ENCODE measurements at places on chromosomes 4 and X.

- no peak for DNase-seq
Observed at GRCh38 chr4:157265281-157265680, 44.8 kb downstream of the GRIA2 start.

DNA sequence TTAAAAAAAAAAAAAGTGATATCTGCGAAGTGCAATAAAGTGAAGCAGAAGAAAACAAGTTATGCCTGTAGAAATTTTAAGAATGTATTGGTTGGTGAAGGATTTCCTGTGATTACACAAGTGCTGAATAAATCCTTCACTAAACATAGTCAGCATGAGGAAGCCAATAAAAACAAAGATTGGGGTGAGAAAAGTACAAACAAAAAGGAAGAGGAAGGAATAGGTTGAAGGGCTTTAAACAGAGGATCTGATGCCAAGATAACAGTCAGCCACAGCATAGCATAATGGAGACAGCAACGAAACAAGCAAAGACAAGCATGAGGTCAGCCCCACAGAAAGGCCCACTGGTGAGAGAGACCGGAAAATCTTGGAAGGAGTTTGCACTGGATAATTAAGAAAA lies 372.2 kb downstream of the ADAM29 start:
- DNase-seq, result peak; percentile 59

DNA sequence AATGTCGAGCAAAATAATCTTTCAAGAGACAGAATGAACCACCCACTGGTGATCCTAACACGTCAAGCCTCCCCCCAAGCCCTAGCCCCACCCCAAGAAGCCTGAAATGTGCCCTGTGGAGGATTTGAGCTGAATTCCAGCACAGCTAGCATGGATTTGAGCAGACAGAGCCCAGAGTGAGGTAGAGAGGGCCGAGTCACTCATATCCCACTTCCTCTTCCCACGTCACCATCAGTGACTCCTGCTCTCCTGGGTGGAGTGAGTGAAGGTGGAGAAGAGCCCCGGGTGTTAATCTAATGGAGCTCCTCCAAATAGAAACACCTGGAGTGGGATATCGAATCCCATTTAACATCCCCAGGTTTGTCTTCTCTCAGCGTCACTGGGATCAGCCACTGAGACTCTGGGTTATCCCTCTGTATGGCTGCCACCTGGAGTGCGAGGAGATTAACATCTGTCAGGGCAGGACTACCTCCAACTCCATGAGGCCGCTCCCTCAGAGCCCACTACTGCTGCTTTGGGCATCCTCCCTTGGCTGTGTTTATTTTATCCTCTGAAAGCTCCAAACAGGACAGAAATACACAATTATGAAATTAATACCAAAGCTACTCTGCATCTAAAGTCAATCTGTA lies 136.6 kb downstream of the NWD2 start:
- DNase-seq, result no peak

DNA sequence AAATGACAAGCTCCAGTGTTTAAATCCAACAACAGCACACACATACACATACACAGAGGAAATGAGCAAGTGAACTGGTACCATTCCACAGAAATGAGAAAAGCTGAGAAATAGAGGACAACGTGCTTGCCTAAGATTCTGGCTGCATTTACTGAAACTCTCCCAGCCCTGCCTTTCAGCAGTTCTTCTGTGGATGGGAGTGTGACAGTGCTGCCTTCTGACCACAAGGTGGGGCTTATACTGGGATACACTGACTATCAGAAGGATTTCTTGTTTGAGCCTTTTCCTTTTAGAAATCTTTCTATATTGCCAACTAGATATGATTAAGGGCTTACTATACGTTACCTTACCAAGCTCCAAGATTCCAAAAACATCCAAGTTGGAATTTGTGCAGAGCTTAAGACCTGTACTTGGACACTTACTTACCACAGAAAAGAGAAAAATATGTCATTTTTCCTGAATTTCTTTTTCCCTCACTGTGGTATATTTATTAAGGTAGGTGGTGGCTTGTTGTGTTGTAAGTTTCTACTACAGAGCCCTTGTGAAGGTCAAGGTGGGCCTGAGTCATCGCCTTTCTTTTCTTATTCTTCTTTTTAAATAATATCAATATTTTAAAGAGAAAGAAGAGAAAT lies 10.7 kb upstream of the CXCL8 start:
- DNase-seq, result peak; percentile 81

GRCh38 chrX:17370191-17370590 lies 4.8 kb upstream of the NHS start:
- no peak for DNase-seq

DNA sequence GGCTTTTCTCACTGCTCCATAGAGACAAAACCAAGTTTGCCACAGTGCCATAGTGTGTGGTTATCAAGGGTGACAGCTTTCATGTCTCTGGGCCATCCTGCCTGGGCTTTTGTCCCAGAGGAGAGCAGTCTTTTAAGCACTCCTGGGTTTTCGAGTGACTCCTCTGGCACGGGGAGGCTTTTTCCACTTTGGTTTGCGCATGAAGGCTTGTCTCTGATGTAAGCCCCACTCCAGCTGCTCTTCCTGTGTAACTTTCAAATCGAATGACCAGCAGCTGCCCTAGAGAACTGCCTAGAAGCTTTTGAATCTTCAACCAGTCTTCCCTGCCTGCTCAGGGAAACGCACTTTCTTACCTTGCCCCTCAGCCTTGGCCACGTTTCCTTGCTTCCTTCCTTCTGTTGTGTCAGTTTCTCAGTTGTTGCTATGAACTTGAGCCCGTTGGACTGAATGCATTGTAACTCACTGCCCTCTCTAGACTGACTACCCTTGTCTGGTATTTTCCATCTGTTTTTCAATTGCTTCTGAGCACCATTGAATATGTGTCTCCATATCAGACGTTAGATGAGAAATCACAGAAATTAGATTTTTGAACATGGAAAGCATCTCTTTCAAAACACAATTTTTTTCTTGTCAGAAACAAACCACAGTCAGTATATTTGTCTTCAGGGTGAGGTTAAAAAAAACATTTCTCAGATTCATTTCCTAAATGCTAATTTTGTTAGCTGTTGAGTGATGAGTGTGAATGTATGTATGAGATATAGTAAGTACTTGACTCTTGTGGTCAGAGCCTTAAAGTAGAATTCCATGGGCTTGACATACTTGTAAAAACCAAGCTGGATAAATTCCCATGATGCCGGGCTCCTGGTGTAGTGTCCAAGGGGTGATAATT lies 45.3 kb downstream of the SLC9A6 start:
- peak; percentile 93 for DNase-seq

GRCh38 chr4:3074846-3075651 lies 568 bp downstream of the HTT start:
- peak; percentile 65 for DNase-seq

DNA sequence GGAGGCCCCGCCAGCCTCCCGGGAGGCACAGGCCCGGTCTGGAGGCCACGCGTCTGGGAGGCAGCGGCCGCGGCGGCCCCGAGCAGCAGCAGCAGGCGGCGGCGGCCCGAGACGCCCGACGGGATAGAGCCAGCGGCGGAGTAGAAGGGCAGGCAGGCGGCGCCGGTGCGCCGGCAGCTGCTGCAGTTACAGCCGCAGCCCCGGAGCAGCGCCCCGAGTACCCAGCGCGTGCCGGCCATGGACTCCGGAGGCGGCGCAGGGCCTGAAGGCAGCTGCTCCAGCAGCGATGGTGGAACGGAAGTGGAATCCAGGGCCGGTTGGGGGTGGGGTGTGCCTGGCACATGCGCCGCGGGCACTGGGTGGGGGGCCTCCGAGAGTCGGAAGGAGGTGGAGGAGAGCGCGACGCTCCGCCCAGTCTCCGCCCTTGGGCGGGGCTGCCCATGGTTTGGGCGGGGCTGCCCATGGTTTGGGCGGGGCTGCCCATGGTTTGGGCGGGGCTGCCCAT lies at the start of gene GRSF1:
GRSF1 (minus strand) TSS at position 302 of the 505 bp plus-strand sequence; CDS start at position 239, 63 bp downstream.
- DNase-seq, result peak; percentile 95

- peak; percentile 12 for DNase-seq
Observed at GRCh38 chr4:158710814-158711213, 12.4 kb downstream of the PPID start.

DNA sequence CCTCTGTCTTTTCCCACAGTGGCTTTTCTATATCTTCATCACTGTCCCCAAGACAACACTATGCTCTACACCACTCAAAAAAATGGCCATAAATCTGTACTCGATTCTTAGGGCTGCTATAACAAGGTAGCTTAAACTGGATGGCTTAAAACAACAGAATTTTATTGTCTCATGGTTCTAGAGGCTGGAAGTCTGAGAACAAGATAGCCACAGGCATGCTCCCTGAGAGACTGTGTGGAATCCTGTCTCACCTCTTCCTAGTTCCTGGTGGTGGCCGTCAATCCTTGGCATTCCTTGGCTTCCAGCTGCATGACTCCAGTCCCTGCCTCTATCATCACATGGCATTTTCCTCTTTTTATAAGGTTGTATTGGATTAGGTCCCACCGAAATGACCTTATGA lies 70.7 kb upstream of the DCLK2 start:
- peak; percentile 94 for DNase-seq

DNA sequence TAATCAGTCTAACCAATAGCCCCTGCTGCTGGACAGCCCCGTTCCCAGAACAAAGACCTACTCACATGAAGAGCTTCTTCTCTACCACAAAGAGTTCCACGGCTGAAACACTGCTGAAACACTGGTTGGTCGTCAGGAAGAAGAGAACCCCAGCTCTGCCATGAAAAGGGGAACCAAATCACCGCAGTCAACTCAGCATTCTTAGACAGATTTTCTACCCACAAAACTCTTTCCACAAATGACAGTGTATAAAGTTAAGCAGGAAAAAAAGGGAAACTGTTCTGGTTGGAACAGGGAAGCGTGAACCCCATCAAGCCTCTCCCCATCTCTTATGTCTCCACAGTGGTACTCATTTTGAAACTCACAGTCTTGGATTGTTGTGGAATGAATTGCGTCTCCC lies 57.3 kb downstream of the ABCG2 start:
- no peak for DNase-seq

DNA sequence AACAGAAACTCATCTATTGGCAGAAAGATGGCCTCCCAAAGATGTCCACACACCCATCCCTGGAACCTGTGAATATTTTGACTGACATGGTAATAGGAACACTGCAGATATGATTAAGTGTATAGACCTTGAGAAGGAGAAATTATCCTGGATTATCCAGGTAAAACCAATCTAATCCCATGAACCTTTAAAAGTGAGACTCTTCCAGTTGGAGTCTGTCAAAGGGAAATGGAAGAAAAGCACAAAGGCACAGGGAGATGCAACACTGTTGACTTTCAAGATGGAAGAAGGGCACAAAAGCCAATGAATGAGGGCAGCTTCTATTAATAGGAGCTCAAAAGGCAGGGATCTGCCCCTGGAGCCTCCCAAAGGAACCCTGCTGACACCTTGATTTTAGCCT lies 83.0 kb downstream of the AMELX start:
- no peak for DNase-seq

- peak; percentile 51 for DNase-seq
Observed at GRCh38 chrX:97215186-97215585, 331.5 kb downstream of the RPA4 start.

DNA sequence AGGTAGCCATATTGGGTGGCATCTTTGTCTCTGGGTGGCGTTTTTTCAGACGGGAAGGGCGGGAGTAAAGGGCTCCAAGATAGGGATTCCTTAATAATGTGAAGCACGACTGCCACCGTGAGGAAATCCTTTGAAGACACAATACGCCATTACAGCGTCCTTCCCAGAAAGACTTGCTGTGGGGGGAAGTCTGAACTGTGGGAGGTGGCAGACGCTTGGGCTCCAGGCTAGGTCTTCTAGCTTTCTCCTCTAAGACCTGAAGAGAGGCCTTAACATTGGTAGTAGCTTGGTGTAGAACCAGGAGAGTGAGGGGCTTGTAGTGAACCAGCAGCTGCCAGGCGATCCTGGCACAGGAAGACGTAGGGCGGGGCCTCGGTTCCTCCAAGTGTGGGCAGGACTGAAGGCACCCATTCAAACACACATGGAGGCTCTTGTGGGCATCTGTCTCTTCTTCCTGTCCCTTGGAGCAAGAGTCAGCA lies 197.3 kb downstream of the OR13H1 start:
- no peak for DNase-seq

- no peak for DNase-seq
Observed at GRCh38 chr4:74309223-74309622, 953 bp downstream of the EPGN start.

GRCh38 chr4:1309261-1310010 lies 19.7 kb downstream of the MAEA start:
- DNase-seq, result peak; percentile 92

DNA sequence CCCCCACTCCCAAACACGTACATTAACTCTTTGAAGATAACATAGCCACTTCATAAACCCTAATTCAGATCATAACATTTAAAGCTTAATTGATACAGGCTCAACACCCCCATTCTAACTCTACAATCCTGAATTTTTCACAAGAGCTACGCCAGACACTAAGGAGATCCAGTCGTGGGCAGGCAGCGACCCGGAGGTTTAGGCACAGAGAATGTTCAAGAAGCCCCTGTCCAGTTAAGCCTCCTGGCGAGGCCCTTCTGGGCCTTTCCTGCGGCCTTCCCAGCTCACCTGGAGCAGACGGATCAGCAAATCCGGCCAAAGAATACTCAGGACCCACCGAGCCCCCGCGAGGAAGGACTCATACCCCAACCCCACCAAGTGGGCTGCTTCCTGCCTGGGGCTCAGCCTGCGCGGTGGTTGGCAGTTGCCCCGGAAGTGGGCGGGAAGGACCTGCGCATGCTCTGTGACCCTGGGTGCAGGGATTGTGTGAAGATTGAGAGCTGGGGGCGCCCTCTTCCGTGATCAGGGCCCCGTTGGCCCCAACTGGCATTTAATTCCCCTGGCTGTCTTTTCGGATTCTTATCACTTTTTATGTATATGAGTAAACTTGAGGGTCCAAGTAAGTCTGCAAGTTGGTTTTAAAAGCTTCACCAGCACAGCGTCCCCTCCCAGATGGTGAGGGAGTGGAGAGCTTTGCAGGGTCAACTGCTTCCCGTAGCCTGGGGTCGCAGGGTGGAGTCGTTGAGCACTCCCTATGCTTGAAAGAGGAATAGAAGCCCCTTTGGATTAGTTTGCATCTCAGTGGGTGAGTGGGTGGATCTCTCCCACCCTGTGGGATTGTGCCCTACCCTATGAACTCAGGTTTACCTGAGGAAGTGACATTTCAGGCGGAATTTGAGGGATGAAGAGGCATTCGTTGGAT lies at the start of gene TRIM61:
TRIM61 (minus strand) TSS at position 415 of the 922 bp plus-strand sequence. CDS start 7,655 bp downstream, outside the sequence.
- peak; percentile 78 for DNase-seq

GRCh38 chrX:28854637-28855036 lies 267.4 kb downstream of the IL1RAPL1 start:
- no peak for DNase-seq

GRCh38 chr4:185469580-185470154 lies 1.9 kb downstream of the CCDC110 start:
- no peak for DNase-seq

GRCh38 chrX:21151051-21151450 lies 223.2 kb upstream of the CNKSR2 start:
- no peak for DNase-seq

GRCh38 chrX:129981752-129982299 lies 609 bp upstream of the BCORL1 start:
- DNase-seq, result no peak

DNA sequence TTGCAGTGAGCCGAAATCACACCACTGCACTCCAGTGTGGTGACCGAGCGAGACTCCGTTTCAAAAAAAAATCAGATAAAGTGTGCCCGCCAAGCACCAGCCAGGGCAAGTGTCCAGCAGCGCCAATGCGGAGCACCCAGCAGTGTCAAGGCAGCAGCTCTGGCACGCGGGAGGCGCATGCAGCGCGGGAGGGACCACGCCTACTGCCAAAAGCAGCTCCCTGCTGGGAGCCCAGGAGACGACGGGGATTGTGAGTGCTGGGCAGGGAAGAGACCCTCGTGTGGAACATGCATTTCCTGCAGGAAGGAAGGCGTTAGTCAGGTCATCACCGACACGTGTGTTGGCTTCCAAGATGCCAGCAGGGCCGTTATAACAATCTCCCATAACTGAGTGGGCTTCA lies 10.4 kb downstream of the FAM53A start:
- no peak for DNase-seq

- peak; percentile 61 for DNase-seq
Observed at GRCh38 chr4:79917246-79917645, 155.8 kb downstream of the ANTXR2 start.
